ENCODE measurements at places on chromosomes 7 and 10.

DNA sequence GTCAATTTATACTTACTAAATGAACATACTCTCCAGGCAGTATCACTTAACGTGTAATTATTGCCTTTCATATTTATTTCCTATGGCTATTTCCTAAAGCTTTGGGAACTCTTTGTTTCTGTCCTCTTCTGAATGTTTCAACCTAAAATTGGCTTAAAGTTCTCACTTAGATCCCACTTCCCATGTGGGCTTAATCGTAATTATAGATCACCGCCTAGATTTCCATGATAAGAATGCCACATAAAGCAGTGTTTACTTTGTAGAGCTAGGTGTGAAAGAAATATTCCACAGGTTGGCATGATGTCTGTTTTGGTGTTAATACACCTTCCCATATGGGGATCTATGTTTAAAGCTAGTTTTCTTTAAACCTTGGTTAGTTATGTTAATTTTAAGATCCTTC, 1.5 kb downstream of the HDAC9 start:
- DNase-seq: no peak

- DNase-seq: no peak
Observed at GRCh38 chr10:86363833-86364490, 2.6 kb downstream of the GRID1 start.

- no peak for DNase-seq
Observed at GRCh38 chr10:106898446-106898845, 266.1 kb downstream of the SORCS1 start.

DNA sequence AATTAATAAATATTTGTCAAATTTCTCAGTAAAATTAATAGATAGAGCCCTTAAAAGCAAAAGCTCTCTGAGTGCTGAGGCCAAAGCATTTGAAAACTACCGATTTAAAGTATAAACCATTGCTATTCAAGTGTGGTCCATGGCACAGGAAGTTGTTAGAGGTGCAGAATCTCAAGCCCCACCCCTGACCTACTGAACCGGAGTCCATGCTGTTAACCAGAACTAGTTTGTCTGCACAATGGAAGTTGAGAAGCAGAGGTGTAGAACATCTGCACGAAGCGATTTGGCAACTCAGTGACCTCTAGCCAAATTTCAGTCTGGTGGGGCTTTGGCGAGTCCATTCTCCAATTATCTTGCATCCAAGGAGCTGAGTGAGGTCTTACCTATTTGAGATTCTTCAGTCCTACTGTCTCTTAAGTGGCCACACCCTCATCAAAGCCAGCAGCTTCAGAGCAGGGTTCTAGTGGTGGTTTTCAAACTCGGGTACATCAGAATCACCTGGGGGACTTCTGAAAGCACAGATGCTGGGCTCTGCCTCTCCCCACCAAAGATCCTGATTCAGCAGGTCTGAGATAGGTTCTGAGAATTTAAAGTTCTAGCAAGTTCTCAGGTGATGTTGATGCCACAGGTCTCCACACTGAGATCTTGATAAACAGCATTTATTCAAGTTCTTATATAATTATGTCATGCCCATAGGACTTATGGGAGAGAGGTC, 96.8 kb upstream of the SAMD8 start:
- DNase-seq: peak; percentile 52

GRCh38 chr10:35545878-35546590, 59.1 kb upstream of the GJD4 start:
- DNase-seq: no peak

GRCh38 chr10:23968301-23968700, 240.6 kb upstream of the KIAA1217 start:
- DNase-seq: no peak

GRCh38 chr7:47302560-47302959, 279.4 kb downstream of the TNS3 start:
- no peak for DNase-seq

DNA sequence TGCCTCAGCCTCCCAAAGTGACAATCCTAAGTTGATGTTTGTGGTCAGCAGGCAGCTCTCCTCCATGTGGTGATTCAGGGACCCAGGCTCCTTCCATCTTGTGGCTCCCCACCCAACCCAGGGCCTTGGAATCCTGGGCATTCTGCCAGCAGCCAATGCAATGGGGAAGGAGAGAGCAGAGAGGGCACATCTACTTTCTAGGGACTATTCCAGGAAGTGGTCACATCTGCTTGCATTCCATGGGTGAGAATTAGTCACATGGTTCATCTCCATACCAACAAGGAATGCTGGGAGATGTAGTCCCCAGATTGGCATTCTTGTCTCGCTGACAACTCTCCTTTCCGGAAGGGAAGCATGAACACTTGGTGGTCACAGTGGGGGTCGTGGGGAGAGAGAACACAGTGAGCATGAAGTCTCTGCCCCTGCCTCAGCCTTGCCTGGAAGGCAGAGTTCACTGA, 9.9 kb upstream of the SRRM3 start:
- no peak for DNase-seq

GRCh38 chr10:81548160-81548559, 326.8 kb upstream of the NRG3 start:
- DNase-seq: no peak

GRCh38 chr10:102629661-102630614, 14.3 kb upstream of the TRIM8 start:
- DNase-seq: no peak

DNA sequence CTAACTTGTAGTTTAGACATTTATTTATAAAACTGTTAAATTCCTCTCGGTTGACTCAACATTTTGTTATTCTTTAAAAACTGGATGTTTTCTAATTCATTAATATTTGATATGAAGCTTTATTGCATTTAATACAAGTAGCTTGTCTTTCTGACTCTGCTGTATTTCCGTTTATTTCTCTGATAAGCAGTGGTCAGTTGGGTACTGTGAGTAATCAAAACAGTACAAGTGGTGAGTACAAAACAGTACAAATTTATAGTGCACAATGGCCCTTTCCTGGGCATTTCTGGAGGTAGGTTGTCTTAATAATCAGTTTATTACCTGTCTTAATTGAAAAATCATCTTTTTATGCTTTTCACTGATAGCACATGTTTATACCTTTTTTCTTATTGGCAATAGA, 182.7 kb downstream of the CCSER2 start:
- DNase-seq: no peak

GRCh38 chr7:29135846-29136245, 10.5 kb downstream of the CPVL start:
- no peak for DNase-seq

DNA sequence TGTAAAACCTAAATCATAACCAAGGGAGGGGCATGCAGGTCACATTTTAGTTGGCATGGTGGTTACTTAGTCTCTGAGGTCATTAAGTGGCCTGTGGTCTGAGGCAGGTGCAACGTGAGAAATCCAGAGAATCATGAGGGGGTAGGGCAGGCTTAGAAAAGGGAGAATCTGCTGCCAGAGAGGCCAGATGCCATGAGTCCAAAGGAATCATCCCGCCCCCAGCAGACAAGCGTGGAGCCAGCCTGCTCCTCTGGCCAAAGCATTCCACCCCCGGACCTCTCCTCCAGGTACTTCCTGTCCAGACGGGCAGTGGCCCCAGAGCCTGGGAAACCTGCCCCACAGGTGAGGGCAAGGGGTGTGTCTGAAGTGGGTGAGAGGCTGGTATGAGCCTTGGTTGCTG, 196.4 kb upstream of the ZNF32 start:
- no peak for DNase-seq

GRCh38 chr10:100878291-100878910, 34.4 kb upstream of the SLF2 start:
- no peak for DNase-seq

DNA sequence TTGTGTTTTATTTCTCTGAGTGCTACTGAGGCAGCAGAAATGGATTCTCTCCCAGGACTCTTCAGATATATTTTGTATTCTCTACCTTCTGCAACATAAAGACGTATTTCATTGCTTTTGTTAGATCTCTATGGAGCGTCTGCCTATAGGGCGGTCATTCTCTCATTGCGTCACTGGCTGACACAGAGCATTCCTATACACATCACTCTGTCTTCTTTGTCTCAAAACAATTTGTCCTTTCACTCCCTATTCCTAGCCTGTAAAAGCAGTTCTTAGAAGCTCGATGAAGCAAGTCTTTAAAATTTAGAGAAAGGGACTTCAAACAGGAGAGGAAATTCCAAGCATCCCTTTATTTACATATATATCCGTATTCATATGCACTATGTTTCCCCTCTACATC, 120.6 kb downstream of the CPED1 start:
- DNase-seq: no peak

GRCh38 chr7:157494506-157495176, 157.8 kb downstream of the DNAJB6 start:
- no peak for DNase-seq

GRCh38 chr10:619710-620109, 69.8 kb downstream of the DIP2C start:
- DNase-seq: no peak

- DNase-seq: no peak
Observed at GRCh38 chr10:88152728-88153133, 289.3 kb downstream of the PTEN start.

DNA sequence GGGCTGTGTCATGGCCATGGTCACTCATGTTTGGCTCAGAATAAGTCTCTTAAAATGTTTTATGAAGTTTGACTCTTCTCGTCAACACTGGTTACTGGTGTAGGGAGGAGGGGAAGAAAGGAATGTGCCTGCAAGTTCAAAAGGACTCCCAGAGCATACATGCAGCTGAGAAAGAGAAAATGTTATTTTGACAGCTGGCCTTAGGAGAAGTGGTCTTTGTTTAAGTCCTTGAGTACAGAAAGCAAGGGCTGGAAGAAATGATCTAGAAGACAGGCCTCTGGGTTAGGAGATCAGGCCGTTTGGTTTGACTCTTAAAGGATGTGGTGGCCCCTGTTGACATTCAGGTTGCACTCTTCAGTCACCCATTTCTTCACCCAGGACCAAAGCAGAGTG, 245.5 kb downstream of the REEP3 start:
- no peak for DNase-seq

GRCh38 chr7:33351709-33352108, 222.3 kb downstream of the BBS9 start:
- no peak for DNase-seq

DNA sequence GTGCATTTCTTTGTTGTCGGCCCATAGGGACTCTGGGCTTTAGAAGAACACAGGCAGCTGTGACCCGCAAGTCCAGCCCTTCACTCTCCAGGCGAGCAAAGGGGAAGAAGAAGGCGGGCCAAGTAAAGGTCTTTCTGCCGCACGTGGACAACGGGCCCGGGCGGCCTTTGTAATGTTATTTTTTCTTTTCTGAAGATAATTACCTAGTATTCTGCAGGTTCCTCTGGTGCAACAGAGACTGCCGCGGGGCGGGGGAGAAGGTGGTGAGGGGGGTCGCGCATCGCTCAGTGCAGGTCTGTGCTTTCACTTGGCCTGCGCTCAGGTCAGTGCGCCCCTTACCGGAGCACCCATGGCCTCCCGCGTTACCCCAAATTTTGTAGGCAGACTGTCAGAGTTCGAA, 7.1 kb upstream of the TBX20 start:
- DNase-seq: no peak

- no peak for DNase-seq
Observed at GRCh38 chr10:128096486-128097199, 29.6 kb downstream of the MKI67 start.

DNA sequence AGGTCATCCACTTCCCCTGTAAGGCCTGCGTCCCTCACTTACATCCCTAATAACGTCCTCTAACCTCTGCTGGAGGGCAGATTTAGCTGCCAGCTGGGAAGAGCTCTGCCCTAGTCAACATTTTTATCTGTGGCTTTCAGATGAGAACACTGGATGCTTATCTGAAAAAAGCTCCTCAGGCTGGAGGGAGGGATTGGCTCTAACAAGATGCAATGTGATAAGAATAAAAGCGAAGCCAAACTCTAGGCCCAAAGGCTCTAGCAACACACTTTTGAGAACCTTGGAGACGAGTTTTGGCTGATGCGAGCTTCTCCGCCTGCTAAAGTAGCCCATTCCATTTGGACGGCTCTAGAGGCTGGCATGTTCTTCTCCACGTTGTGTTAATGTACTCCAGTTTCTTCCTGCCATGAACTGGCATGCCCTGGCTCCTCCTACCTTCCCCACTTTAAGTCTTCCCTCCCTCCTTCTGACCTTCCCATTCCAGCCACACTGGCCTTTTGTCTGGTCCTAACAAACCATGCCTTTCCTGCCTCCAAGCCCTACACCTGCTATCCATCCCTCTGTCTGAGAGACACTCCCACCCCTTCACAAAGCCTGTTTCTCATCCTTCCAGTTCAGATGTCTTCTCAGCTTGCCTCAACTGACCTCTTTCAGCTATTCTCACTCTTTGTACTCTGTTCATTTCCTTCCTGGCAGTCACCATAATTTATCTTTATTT, 62.5 kb upstream of the ATRNL1 start:
- no peak for DNase-seq

- DNase-seq: no peak
Observed at GRCh38 chr10:100647928-100648327, 97.5 kb upstream of the PAX2 start.

GRCh38 chr7:38673795-38674194, 42.6 kb upstream of the AMPH start:
- no peak for DNase-seq

DNA sequence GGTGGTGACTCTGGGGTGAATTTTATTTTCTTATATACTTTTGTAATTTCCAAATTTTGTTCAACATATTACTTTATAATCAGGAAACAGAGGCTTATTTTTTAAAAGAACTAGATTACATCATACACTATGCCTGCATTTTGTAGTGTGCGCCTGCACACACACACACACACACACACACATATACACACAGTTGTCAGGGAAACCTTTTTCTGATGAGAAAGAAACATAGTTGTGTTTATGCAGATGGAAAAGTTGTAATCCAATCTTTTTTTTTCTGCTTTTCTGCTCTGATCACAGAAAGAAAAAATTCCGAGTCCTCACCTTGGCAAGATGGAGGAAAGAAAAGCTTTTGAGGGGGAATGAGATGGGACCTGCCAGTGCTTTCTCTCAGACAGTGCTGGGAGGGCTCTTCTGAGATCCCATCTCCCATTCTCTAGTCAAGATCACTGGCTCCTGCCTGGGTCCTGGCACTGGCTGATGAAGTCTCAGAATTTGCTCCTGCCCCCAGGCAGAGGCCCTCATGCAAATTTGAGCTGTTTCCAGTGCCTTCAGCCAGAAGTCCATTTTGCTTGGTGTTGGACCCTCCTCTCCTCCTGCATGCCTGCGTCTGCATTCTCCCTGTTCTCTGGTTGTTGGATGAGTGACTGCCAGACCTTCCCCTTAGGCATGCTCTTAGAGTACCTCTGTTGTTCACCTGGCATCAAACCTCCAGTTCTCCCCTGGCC, 59.7 kb downstream of the TLL2 start:
- no peak for DNase-seq

GRCh38 chr10:11720260-11720741, 21.9 kb upstream of the ECHDC3 start:
- DNase-seq: no peak

All from CD8-positive, alpha-beta memory T cell (primary cell).